ENCODE measurements at places on chromosomes 2 and 18. TPM values are rescaled to one million over a fixed set of nuclear protein-coding genes. Genes with fewer than 3 reads are reported as not detected.

The MREG gene
- 1.7 TPM for polyA plus RNA-seq

The TEX44 gene
- not detected for polyA plus RNA-seq

GRCh38 chr18:51300912-51301311 is 103.4 kb upstream of the MEX3C start:
- no peak for DNase-seq

- DNase-seq, result no peak
Measured at GRCh38 chr2:11290211-11290610, 54.2 kb downstream of the ROCK2 start.

GRCh38 chr2:197606180-197606579 is 69.2 kb downstream of the RFTN2 start:
- no peak for DNase-seq

DNA sequence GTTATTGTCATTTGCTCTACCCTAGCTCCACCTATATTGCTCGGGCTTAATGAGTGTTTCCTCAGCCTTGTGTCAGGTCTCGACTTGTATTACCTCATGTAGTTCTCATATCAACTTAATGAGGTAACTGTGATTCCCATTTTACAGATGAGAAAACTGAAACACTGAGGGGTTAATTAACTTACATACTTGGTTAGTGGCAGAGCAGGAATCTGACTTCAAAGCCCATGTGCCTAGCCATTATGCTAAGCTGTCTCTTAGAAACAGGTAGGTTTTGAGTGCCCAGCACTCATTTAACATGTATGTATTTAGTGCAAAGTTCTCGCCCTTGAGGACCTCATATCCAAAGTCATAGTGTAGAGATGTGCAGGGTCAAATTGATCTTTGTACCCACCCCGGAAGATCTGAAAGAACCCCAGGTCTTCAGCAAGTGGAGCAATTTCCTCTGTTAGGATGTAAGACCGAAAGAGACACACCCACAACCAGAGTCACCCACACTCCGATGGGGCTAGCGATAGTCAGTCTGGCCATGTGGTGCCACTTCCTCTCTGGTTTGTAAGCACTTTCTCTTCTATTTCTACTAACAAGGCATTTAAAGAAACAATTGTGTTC is 121.0 kb upstream of the SLC39A10 start:
- DNase-seq, result no peak
